ENCODE measurements at places on chromosomes 12 and 14.
A peak's percentile ranks its signal among the peaks of the same experiment; 100 is the strongest.

DNA sequence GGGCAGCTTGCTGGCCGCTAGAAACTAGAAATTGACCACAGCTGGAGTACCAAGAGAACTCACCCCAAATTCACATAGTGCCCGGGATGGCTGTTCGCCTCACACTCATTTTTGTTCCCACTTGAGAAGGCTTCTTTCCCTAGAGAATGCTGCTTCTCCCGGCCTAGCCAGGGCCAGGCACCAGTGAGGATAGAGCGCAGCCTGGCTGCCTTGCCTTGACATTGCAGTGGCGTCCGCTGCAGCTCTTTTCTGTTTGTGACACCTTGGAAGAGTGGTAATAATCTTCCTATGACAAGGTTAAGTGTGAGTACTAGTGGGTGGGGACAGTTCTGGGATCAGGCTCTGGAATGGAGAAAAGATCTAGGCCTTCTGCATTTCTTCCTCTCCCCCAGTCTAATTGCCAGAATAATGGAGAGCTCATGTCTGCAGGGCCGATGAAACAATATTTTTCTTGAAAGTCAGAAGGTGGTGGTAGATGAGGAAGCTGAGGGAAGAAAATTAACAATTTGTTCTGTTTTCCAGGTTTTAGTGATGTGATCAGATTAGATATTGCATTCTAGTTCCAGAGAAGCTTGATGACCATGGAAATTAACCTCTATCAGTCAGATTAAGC lies 3.7 kb downstream of the TMEM253 start:
- peak; percentile 71 for DNase-seq

GRCh38 chr12:40145896-40146295 lies 40.0 kb upstream of the SLC2A13 start:
- DNase-seq: no peak

GRCh38 chr12:109999983-110000505 lies 814 bp downstream of the ANKRD13A start:
- no peak for DNase-seq

GRCh38 chr14:95240859-95241813 lies 78.6 kb downstream of the CLMN start:
- DNase-seq: no peak

GRCh38 chr12:24551163-24551786 lies 397.6 kb downstream of the BCAT1 start:
- peak; percentile 26 for DNase-seq

DNA sequence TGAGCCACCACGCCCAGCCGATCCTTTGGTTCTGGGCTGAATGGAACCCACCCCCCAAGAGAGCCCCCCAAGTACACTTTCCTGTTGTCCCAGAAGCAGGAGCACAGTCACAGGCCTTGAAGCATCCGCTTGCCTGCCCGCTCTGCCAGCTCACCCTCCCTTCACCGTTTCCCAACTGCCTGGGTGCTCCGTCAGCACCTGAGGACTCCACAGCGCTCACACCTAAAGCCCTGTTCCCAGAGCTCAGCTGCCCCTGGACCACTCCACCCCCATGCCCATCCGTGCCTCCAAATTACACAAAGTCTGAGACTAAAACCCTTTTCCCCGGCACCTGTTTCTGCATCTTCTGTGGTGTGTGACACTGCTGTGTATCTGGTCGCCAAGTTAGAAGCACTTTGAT lies 44.3 kb upstream of the TRAF3 start:
- DNase-seq: no peak

DNA sequence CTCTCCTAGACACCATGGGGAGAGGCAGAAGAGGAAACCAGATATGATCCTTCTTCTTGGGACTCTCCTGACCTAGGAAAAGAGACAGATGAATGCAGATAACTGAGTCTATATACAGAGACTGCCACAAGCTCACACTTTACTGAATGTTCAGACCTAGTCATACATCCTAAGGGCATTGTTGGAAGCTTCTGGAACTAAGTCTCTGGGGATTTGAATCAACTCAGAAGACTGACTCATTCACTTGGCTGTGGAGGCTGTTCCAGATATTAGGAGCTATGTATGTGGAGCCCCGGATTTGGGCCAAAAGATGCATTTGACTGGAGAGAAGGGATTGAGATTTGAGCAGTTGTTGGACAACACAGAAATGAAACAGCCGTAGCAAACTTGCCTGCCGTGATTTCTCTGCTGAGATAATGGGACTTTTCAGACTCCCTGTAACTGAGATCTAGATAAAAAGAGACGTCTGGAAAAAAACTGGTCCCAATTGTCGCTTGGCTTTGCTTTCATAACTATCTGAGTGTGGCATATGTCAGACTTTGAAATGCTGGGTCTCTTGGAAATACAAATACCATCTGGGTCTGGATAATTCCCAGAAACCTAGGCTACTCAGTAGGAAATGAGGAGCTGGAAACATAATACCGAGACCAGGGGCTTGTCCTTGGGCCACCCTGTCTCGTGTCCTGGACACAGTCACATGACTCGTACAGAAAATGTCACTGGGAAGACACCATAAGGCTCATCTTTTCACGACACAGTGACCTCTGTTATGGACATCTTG lies 396.8 kb downstream of the NUAK1 start:
- no peak for DNase-seq

DNA sequence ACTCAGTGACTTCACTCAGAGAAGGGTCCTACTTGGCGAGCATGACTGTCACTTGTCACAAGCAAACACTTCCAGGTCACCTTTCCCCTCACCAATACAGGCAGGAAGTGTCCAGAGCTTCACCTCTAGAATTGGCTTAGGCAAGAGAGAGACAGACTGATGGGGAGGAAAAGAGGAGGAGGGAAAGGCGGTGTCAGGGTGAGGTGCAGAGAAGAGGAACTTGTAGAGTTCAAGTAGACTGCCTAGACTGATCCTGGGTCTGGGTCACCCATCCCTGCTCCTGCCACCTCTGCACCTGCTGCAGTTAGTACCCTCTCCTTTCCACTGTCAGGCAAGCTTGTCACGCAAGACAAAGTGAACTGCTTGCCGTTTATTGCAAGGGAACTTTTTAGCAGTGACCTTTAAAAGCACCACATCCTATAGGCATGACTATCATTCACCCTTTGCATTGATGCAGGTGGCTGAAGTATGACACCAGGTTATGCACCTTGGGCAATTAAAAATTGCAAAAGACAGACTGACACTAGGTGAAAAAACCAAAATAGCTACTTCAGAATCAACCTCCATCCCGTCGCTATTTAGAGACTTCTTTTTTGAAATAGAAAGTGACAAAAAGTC lies 292.4 kb downstream of the SYT1 start:
- DNase-seq: no peak

DNA sequence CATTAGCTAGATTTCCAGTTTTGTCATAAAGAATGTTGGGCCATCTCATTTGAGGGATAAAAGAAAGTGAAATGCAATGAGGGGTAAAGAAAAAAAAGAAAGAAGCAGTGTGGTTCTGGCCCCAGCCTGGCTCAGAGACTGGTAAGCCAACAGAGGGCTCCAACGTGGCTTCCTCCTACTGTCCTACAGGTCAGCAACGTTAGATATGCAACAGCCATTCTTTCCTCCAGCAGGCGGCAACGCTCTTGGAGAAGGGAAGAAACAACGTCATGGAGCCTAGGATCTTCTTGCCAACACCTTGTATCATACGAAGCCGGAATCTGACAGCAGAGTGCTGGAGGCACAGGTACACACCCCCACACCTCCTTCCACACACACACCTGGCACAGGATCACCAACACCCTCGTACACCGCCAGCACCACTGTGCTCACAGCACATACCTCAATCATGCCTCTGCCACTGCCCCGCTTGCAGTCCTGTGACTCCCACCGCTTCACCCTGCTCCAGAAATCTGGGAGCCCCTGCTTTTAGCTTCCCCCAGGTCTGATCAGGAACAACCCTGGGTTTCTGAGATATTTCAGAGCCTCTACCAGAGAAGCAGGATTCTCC lies 102.8 kb downstream of the RPAP3 start:
- no peak for DNase-seq

DNA sequence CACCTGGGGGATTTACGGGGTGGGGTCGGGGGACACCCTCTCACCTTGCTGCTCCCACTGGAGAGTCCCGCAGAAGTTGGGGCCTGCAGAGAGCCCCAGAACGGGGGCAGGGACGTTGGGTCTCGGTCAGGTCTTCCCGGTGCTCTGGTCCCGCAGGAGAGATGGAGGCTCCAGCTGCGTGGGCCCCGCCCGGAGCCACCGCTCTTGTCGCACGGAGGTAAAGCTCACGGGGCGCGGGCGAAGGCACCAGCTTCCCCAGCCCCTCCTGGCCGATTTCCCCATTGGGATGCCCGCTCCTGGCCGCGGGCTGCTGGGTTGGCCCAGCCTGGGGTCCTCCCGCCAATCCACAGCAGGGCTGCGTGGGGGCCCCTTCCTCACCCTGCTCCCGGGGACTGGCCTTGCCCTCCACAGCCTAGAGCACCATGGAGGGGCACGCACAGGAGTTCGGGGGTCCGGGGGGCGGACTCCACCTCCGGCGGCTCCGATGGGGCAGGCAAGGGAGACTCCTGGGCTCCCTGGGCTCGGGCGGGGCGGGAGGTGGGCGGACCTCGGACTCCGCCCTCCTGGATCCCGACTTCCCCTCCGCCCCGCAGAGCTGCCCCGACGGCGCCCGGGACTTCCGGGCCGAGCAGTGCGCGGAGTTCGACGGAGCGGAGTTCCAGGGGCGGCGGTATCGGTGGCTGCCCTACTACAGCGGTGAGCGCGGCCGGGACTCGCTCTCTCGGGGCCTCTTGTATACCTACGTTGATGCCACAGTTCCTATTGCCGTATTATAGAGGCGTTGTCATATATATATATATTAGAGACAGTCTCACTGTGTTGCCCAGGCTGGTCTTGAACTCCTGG lies 8.4 kb downstream of the PAPLN start:
- no peak for DNase-seq

- no peak for DNase-seq
These were observed 12.7 kb upstream of the NOXRED1 start for GRCh38 chr14:77436042-77436441.

DNA sequence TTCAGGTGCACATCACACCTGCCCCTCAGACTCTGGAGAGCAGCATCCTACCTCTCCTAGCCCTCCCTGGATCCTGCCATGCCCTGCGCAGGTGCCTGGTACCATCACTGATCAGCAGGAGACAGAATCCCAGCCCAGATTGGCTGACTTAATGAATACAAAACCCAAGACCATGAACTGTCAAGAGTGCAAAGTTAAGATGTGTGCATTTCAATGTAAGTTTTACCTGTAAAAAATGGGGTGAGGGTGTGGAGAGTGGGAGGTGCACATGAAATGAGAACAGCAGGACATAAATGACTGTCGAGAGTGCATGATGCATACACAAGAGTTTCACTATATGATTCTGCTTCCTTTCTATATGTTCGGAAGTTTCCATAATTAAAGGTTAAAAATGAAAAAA lies 57.9 kb upstream of the GPR68 start:
- DNase-seq: no peak

DNA sequence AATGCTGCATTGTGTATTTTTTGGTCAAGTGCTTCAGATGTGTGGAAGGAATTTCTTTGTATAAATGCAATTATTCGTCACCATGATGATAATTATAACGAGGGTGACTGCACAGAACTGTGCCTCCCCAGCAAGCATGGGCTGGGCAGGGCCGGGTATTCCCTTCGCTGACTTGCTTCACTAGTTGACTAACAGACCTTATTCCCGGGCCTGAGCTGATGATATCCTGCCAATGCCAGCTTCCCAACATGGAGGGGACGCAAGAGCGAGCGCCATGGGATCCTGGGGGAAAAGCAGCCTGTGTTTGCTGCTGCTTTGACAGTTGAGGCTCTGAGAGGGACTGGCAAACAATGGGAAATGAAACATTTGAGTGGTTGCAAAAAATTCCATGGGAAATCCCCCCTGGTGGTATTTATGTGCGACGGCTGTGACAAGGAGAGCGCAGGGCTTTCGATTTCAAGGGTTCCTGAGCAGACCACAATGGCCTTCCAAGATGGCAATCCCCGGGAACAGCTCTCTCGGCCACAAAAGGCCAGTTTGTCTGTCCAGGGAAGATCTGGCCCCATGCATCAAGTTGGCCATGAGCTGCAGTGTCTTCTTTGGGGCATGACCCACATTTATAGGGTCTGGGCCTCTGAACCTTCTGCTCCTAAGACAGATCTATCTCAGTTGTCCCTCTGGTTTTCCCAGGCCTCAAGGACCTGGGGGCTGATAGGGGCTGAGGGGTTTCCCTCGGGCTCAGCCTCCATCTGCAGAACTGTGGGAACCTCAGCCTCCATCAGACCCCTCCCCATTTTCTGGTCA lies 21.9 kb upstream of the MAP1LC3B2 start:
- DNase-seq: no peak

DNA sequence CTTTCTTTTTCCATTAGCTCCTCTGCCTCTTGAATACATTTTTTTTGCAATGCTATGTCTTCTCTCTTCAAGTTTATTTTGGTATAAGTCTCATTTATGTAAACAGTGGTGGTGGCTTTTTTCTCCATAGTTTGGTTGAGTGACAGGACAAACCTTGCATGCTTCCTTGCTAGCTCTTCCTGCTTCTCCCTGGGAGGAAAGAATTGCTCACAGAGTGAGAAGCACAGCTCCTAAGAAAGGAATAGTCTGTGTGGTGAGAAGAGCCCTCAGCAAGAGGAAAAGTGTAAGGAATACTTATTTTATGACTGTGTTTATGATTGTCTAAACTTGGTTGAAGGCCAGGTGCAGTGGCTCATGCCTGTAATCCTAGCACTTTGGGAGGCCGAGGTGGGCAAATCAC lies 11.5 kb downstream of the CCDC175 start:
- DNase-seq: no peak

DNA sequence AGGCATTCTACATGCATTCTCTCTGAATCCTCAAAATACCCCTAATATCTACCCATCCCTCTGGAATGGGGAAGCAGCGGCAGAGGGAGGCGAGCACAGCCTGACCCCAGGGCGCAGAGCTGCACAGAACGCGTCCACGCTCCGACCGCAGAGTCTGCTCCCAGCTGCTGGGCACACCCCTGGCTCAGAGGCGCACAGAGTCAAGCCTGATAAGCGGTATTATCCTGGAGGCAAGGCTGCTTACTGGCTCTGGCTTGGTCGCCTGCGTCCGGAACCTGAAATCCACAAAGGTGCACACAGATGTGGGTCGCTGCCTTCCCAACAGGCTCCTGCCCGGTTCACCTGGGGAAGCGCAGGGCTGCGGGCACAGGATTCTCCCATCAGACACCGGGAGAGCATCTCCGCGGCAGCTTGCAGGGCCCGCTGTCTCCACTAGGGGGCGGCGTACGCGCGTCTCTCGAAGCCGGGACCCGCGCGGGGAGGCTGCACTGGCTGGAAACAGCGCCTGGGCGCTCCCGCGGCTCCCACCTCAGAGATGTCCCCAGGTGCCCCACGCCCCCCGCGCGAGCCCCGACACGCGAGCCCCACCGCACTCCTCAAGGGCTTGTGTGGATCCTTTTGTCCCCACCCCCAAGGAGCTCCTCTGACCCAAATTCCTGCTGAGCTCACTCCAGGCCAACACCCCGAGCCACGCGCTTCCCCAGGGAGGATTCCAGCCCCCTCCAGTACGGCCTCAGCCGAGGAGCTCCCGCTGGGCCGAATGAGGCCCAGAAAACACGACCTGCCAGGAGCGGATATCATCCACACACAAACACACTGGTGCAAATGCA lies 120.1 kb upstream of the FZD10 start:
- peak; percentile 78 for DNase-seq

DNA sequence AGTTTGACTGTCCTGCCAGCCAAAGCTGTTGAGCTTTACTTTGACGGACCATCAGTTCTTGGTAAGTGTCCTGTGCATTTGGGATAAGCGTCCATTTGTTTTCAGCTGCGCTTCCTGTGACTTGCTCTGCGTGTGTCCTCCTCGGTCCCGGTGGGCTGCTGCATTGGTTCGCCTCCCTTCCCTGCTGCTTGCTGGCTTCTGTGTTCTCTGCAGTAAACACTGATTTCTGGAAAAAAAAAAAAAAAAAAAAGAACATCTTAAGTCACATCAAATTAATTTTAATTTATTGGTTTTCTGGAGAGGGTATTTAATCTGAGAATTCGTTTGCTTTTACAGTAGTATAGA lies 264.1 kb downstream of the SEC23A start:
- no peak for DNase-seq

GRCh38 chr12:53427905-53428594 lies 4.4 kb downstream of the AMHR2 start:
- DNase-seq: no peak
